Cardiac septum (tissue), 1 donor: ENCODE measurements at places on chromosomes 4 and X.

DNA sequence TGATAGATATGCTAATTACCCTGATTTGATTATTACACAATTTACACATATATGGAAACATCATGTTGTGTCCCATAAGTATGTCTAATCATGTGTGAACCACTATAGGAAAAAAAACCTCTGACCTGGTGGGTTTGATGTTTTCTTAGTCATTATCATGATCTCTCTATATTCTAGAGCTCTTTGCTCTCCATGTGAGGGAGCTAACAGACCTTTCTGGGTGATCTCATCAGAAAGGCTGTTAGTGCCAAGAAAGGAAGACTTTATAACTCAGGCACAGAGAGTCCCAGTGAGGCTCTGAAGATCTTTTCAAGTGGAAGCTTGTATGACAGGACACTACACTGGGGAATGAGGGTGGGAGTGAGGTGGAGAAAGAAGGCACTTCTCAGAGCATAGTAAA is 527.7 kb upstream of the MAGEB2 start:
- no peak for DNase-seq

DNA sequence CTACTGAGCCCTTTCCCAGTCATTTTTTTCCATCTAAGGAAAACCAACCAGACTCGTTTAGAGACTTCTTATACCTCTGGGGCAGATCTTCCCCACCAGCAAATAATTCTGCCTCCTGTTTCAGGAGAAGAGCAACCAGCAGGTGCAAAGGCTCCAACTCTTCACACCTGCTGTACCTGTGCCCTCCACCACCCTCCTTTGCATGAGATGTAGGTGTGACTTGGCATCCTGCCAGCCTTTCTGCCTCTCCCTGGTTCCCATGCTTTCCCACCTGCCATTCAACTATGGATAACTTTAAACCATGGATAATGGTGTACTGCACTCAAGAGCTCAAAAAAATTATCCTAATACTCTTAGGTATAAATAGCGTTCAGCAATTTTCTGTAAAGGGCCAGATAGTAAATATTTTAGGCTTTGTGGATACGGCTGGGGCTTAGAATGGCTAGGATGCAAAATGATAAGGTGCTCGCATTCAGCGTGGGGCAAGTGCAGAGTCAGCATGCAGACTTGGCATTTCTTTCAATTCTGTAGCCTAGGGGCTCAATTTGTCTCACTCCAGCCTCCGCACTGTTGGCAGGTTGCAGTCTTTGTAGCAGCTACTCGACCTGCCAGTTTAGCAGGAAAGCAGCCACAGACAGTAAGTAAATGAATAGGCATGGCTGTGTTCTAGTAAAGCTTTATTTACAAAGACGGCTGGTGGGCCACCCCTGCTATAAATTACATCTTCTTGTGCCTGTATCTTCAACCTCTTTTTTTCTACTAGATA is 79.8 kb downstream of the HCCS start:
- no peak for DNase-seq

- DNase-seq = no peak
These were observed 111.6 kb upstream of the WDR17 start for GRCh38 chr4:175953960-175954521.

DNA sequence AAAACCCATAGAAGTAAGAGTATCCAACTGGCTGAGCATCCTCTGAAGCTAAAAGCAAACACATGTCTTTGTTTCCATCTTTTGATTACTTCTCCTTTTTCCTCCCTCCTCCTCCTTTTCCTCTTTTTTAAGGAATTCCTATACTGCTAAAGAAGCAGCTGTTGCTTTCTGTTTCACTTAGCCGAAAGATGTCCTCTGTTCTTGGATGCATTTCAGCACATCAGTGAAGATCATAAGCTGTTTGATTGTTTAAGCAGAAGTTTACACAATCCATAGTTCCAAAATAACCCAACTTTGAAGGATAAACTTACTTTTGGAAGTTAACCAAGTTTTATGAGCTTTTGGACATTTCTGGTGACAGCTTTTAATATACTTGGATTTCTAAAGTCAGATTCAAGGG is 55.1 kb upstream of the TNIP3 start:
- DNase-seq = no peak

GRCh38 chr4:140448830-140449229 is 21.4 kb upstream of the CLGN start:
- no peak for DNase-seq

DNA sequence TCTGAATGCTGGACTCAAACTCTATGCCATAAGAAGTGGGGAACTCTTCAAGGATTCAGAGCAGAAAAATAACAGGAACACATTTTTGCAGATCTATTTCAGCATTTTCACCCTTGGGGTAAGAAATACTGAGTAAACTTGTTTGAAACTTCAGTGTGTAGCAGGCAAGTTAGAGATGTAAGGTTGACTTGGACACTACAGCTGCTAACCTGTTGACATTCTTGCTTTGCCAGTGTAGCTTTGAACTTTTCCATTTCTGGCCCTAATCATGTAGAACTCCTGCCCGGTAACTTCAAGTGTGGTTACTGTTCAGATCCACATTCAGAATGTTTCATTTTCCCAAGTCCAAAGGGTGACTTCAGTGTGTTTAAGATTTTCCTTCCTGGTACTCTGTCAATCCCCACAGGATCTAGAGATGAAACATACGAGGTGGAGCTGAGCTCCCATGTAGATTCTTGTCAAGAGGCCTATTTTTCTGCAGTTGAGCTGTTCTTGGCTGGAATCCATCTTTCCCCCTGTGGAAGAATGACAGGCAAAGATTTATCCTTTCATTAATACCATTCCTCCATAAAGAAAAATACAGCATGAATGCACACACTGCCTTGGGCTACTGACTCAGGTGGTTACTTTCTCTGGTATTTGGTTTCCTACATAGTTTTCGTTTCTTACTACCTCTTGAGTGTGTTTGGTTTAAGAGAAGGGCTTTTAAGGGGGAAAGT is 34.1 kb downstream of the FHDC1 start:
- no peak for DNase-seq

- no peak for DNase-seq
These were observed 833.3 kb upstream of the INTU start for GRCh38 chr4:126799416-126799815.
